Panc1 (cell line): ENCODE measurements at places on chromosomes 2 and 18.

GRCh38 chr2:98441706-98442450, 2.8 kb upstream of the INPP4A start:
- H3K27ac ChIP-seq: no peak overlapping the region
- DNase-seq: no peak
- H3K36me3 ChIP-seq: no peaks in the 10 kb centered on the region
- H3K4me3 ChIP-seq: no peak overlapping the region
- H3K27me3 ChIP-seq: peaks cover 6% of the 10 kb centered on the region

- no peaks in the 10 kb centered on the region for H3K36me3 ChIP-seq
- peaks cover 47% of the 10 kb centered on the region for H3K4me1 ChIP-seq
- H3K27me3 ChIP-seq: no peaks in the 10 kb centered on the region
- DNase-seq: peak; percentile 45
- no peak overlapping the region for H3K4me3 ChIP-seq
- H3K27ac ChIP-seq: peak overlapping the region; percentile 87
These were observed 163.8 kb upstream of the STK17B start for GRCh38 chr2:196335221-196335634.

- H3K36me3 ChIP-seq: no peaks in the 10 kb centered on the region
- no peak overlapping the region for H3K27ac ChIP-seq
These were observed 184.8 kb upstream of the VWC2L start for GRCh38 chr2:214226061-214226460.

- H3K4me1 ChIP-seq: peaks cover 24% of the 10 kb centered on the region
- H3K27me3 ChIP-seq: no peaks in the 10 kb centered on the region
- no peak for DNase-seq
- no peak overlapping the region for H3K27ac ChIP-seq
These were observed 203.3 kb upstream of the FBXO11 start for GRCh38 chr2:48109491-48110204.

DNA sequence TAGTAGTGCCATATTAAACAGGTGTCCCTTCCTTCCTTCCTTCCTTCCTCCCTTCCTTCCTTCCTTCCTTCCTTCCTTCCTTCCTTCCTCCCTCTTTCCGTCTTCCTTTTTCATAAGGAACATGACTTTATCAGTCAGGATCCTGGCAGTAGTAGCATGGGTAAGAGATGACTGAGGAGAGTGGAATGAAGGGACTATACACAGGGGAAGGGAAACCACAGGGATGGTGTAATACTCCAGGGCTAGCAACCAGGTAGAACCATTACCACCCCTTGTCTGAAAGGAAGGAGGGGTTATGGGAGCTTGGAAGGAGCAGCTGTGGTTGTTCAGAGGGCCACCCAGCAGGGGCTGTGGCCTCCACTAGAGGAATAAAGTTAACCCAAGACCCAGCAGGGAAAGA, 23.2 kb upstream of the KDM3A start:
- peaks cover 13% of the 10 kb centered on the region for H3K27me3 ChIP-seq
- no peak for DNase-seq
- no peaks in the 10 kb centered on the region for H3K4me1 ChIP-seq

GRCh38 chr2:34785206-34785785, 1186.2 kb upstream of the FAM98A start:
- no peaks in the 10 kb centered on the region for H3K27me3 ChIP-seq
- H3K27ac ChIP-seq: no peak overlapping the region
- no peaks in the 10 kb centered on the region for H3K4me1 ChIP-seq

- H3K4me1 ChIP-seq: no peaks in the 10 kb centered on the region
- no peak overlapping the region for H3K27ac ChIP-seq
- no peak for DNase-seq
- no peaks in the 10 kb centered on the region for H3K36me3 ChIP-seq
- H3K4me3 ChIP-seq: no peak overlapping the region
These were observed 22.1 kb upstream of the CNGA3 start for GRCh38 chr2:98324181-98324580.

DNA sequence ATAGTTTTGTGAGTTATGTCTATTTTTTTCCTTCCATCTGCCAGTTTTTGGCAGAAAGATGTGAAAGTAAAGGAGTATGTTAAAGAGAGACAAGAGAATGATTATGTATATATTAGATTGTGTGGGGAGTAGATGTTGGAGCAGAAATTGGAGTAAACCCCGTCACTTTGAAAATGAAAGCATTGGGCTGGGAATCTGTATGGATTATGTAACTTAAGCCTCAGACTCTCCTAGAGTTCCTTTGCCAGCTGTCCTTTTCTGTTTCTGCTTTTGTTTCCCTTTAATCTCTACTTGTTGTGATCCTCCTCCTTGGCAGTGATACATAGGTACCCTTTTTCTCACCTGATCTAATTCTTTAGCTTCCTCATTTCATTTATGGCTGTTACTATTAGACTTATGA, 19.2 kb downstream of the CCDC138 start:
- no peaks in the 10 kb centered on the region for H3K4me1 ChIP-seq
- no peaks in the 10 kb centered on the region for H3K27me3 ChIP-seq
- H3K27ac ChIP-seq: no peak overlapping the region
- peaks cover 18% of the 10 kb centered on the region; the same call in 1 of the 2 replicates for H3K36me3 ChIP-seq
- no peak overlapping the region for H3K4me3 ChIP-seq

- no peak overlapping the region for H3K4me3 ChIP-seq
- no peak overlapping the region for H3K27ac ChIP-seq
- H3K36me3 ChIP-seq: no peaks in the 10 kb centered on the region
- no peaks in the 10 kb centered on the region for H3K27me3 ChIP-seq
These were observed 24.8 kb upstream of the STARD7 start for GRCh38 chr2:96233436-96233835.

GRCh38 chr2:227623226-227623625, 5.9 kb downstream of the SCYGR4 start:
- 0 out of 2 replicates have a peak, but pooled peaks cover 2% of the 10 kb centered on the region for H3K27me3 ChIP-seq
- H3K4me1 ChIP-seq: no peaks in the 10 kb centered on the region
- no peak overlapping the region for H3K4me3 ChIP-seq
- no peak overlapping the region for H3K27ac ChIP-seq
- H3K36me3 ChIP-seq: no peaks in the 10 kb centered on the region
- no peak for DNase-seq

DNA sequence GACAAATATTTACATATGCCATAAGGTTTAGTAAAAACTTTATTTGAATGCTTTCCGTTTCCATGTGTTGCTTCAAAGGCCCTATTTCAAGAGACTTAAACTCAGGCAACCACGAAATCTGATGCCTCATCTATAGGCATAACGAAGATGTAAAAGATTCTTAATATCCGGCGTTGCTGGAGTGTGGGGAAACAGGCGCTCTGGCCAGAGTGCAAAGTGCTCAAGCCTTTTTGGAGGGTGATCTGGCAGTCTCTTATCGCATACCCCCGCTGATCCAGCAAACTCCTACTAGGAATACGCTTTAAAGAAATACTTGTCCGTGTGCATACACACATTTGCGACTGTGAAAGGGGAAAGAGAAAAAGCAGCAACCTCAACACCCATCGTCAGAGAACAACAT, 108.8 kb downstream of the NOL10 start:
- no peaks in the 10 kb centered on the region for H3K4me1 ChIP-seq
- no peak overlapping the region for H3K4me3 ChIP-seq
- no peaks in the 10 kb centered on the region for H3K27me3 ChIP-seq
- H3K36me3 ChIP-seq: peaks cover 12% of the 10 kb centered on the region
- H3K27ac ChIP-seq: no peak overlapping the region
- no peak for DNase-seq

DNA sequence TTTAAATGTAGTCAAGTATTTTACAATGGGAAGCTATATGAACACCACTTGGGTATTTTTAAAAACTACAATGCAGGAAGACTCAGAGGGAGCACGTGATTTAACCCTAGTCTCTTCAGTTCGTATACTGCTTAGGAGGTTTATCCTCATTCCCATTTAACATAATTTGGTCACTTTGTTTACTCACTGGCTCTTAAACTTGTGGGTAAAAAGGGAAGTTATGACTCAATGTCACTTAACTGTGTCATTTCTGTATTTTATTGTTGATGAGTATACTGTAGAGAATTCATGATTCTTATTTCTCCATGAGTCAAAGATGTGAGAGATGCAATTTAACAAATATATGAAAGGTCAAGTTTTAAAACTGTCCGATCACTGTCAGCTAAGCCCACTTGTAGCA, 48.2 kb downstream of the SLC66A3 start:
- peak; percentile 88 for DNase-seq
- peaks cover 25% of the 10 kb centered on the region for H3K36me3 ChIP-seq
- H3K4me3 ChIP-seq: no peak overlapping the region
- peaks cover 19% of the 10 kb centered on the region for H3K4me1 ChIP-seq
- H3K27ac ChIP-seq: no peak overlapping the region; the same call in 1 of the 2 replicates

DNA sequence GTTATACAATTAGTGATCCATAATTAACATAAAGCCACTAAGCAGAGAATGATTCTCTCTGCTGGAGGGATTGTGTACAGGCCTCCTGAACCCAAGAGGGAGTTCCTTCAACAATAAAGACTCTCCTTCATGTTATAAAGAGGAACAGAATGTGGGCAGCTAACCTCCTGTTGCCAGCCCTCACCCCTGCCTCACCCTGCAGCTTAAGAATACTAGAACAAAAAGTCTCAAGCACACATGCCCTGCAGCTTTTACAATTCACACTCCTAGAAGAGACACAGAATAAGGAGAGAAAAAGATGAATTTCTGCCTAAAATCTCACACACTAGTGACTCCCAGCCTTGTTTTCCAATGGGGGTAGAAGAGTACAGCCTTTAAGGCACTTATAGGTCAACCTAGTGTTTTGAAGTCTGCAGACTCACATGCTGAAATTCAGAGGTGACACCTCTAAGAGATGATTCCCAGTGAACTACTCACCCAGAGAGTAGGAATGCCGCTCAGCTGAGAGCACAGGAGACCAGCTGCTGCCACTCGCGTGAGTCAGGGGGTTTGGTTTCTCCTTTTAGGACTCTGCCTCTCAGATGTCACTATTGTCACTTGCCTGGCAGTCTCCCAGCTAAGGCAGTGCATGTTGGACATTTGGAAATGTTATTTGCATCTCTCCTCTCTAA, 32.5 kb upstream of the IL1RL1 start:
- no peak for DNase-seq
- peaks cover 7% of the 10 kb centered on the region for H3K27me3 ChIP-seq
- H3K4me3 ChIP-seq: no peak overlapping the region
- H3K36me3 ChIP-seq: no peaks in the 10 kb centered on the region
- no peaks in the 10 kb centered on the region for H3K4me1 ChIP-seq
- H3K27ac ChIP-seq: no peak overlapping the region

DNA sequence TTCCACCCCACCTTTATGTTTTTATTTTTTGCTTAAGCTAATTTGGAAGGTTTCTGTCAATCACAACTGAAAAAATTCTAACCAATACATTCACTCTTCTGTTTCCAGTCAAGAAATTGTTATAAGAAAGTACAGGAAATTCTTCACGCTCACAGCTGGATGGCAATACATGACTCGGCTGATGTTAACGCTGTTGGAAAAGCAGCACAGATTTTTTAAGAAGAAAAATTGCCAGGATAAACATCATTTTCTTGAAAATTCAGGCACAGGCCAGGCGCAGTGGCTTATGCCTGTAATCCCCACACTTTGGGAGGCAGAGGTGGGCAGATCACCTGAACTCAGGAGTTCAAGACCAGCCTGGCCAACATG, 46.1 kb downstream of the STPG4 start:
- no peak overlapping the region for H3K4me3 ChIP-seq
- DNase-seq: no peak
- no peaks in the 10 kb centered on the region for H3K27me3 ChIP-seq
- H3K27ac ChIP-seq: no peak overlapping the region
- no peaks in the 10 kb centered on the region for H3K36me3 ChIP-seq

GRCh38 chr2:60554646-60555065, 1.2 kb upstream of the BCL11A start:
- DNase-seq: no peak
- no peak overlapping the region for H3K27ac ChIP-seq

DNA sequence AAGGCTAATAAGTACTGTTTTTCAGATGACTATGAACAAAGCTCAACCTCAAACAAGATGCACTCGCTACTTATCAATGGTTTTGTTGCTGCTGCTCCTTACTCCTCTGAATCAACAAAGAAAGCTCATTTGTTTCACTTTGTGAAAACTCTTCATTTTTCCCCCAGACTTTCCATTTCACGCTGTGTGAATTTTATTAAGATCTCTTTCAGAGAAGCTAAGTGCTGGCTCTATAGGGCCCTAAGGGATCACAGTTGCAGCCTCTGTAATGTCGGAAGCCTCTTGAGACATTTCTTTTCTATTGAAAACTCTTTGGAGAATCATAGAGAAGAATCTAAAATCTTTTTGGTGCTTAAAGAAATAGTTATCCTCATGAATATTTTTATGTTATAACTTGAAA, 209.8 kb downstream of the CD226 start:
- no peaks in the 10 kb centered on the region for H3K4me1 ChIP-seq
- H3K27ac ChIP-seq: no peak overlapping the region
- H3K27me3 ChIP-seq: no peaks in the 10 kb centered on the region
- no peak for DNase-seq
- H3K36me3 ChIP-seq: no peaks in the 10 kb centered on the region

DNA sequence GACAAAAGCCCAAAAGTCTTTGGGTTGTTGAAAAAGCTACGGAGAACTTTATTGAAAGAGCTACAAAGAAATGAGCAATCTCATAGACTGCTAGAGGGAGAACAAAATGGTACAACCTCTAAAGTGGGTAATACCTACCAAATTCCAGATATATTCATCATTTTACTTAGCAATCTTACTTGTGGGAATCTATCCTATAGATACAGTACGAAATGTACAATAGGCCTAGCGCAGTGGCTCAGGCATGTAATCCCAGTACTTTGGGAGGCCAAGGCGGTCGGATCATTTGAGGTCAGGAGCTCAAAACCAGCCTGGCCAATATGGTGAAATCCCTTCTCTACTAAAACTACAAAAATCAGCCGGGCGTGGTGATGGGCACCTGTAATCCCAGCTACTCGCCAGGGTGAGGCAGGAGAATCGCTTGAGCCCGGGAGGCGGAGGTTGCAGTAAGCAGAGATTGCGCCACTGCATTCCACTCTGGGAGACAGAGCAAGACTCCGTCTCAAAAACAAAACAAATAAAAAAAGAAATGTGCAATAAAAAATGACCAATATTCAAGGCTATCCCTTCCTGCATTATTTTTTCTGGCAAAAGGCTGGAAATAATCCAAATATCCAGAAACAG, 10.1 kb downstream of the EXOC6B start:
- H3K27ac ChIP-seq: no peak overlapping the region
- DNase-seq: no peak
- H3K4me3 ChIP-seq: no peak overlapping the region

DNA sequence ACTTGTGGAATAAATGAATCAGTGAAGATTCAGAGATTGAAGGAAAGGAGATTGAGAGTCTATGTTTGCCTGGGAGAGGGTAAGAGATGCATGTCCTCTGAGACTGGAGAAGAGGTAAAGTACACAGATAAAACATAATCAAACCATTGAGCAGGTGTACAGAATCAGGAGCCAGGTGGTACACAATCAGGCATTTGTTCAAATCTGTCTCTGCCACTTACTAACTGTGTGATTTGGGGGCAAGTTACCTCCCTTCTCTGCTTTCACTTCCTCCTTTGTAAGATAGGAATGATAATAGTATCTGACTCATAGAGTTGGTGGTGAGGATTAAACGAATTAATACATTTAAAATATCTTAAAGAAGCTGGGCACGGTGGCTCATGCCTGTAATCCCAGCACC, 94.0 kb downstream of the CDK15 start:
- H3K4me3 ChIP-seq: no peak overlapping the region
- H3K27ac ChIP-seq: no peak overlapping the region
- no peak for DNase-seq
- no peaks in the 10 kb centered on the region for H3K4me1 ChIP-seq
- no peaks in the 10 kb centered on the region for H3K27me3 ChIP-seq
